Right lung (tissue), 10 donors: ENCODE measurements at places on chromosomes 12 and 14. TPM values are rescaled to one million over a fixed set of nuclear protein-coding genes. Genes with fewer than 3 reads are reported as not detected.

- no peak for DNase-seq
These were observed 35.1 kb upstream of the C14orf180 start for GRCh38 chr14:104544362-104544961.

DNA sequence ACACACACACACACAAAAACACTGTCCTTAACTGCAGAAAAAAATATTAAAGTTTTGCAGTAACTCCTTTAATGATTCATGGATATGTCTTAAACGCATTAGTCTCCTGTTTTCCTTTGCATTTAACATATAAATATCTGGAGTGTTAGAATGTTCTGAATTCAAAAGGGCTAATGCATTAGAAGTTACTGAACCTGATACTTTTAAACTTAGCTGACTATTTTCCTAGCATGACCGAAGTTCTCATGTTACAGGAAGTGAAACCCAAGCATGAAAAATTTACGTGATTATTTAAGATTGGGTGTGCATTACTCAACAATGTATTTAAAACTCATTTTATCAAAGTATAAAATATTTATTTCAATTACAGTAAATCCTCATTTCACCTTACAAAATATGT, 791.2 kb downstream of the FLRT2 start:
- DNase-seq, result no peak

DNA sequence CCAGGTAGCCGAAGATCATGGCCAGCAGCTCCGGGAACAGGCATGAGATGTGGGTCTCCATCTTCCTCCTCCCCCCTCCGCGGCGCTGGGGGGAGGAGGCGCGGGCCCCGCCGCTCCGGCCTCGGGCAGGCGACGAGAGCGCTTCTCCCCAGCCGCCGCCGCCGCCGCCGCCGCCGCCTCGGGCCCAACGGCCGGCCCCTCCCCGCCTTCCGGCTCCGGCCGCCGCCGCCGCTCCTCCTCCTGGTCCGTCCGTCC, 448 bp downstream of the FBXL14 start:
- no peak for DNase-seq

DNA sequence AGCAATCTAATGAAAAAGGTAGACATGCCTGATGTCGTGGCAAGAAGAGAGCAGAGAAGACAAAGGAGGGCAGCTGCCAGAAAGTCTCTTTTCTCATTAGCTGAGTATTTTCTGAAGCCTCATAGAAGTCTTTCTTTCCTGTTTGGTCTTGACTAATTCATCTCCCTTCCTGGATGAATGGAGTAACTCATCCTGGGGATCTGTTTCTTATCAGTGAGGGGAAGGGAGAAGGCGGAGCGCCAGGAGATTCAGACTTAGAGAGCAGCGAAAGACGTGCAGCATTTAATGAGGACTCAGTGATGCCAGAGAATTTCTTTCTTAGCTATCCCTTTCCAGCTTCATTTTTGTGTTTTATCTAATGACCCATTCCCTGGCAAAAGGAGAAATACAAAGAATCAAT, 89.4 kb downstream of the SLC15A4 start:
- no peak for DNase-seq

- DNase-seq, result no peak
These were observed 30.3 kb upstream of the KCNC2 start for GRCh38 chr12:75239987-75240386.

DNA sequence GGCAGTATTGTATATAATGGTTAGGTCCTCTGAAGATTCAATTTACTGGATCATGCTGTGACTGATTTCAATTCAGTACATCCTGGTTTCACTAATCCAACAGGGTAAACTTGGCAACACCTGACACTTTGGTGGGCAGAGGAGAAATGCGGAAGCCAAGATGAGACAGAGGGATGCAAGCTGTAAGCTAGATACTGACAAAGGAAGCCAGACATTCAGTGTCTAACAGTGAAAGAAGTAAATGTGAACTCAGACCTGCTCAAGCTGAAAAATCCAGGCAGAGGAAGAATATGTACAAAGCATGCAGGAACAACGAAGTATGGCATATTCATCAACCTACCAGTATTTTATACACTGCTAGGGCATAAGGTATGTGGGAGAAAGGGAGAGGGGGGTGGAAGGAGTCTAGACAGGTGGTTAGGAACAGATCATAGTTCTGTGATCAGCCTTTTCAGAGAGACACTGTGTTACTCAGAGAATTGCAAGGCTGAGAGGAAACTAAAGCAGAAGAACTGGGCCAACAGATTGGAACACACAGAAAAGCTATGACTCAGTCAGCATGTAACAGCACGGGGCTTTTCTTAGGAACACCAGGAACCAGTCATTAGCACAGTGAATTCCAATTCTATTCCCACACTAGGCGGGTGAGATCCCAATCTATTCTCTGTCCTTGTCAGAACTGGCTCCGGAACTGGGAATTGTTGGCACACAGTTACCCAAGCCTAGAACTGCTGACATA, 40.3 kb downstream of the NELL2 start:
- no peak for DNase-seq

DNA sequence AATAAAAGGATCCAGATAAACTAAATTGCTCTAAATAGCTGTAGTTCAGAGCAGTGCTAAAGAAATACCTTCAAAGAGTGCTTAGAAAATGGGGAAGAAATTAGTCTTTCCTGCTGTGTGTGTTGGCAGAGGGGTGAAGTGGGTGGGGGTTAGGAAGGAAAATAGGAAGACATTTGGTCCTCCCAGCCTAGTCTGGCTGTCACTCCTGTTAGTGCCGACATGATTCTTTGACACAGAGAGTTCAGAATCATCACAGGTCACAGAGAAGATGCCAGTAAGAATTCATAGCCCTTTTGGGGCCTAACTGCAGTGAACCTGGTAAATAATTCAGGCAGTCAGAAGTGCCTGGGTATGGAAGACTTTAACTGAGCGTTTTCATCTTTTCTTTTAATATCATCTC, 74.8 kb downstream of the FLRT2 start:
- no peak for DNase-seq

GRCh38 chr12:100579844-100580243, 6.4 kb downstream of the GAS2L3 start:
- no peak for DNase-seq

- no peak for DNase-seq
These were observed 26.7 kb downstream of the DCP1B start for GRCh38 chr12:1977588-1977987.

DNA sequence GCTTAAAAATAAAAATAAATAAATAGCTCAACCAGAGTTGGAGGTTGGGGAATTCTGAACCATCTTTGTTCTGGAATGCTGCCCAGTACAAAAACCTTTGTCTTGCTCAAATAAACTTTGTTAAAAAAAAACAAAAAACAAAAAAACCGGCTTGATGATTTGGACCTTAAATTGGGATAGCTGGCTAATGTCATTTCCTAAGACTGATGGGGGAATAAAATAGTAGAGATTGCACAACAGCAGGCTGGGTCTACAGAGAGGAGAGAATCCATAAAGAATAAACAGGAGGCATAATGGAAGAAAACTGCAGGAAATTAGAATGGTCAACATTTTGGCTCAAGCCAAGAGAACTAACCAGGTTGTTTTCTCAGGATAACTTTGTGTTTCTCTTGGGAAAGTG, 370.9 kb downstream of the AEBP2 start:
- no peak for DNase-seq

DNA sequence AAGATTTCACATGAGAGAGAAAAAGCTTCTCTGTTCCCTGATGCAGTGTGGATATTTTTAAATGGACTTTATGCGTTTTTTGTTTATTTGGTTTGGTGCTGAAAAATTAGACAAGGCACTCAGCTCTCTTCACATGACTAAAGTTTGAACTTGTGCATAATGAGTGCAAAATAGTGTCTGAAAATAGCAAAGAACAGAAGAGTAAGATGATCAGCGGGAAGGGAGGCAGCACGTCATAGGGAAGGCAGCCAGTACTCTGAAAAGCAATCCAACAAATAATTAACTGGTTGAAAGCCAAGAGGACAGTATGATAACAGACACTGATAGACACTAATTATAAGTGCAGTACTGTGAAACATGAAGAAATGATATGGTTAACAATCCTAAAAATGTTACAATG, 46.6 kb upstream of the CDKN3 start:
- peak; percentile 58 for DNase-seq

- DNase-seq, result no peak
These were observed 181.9 kb downstream of the SLC6A15 start for GRCh38 chr12:84730561-84731162.

DNA sequence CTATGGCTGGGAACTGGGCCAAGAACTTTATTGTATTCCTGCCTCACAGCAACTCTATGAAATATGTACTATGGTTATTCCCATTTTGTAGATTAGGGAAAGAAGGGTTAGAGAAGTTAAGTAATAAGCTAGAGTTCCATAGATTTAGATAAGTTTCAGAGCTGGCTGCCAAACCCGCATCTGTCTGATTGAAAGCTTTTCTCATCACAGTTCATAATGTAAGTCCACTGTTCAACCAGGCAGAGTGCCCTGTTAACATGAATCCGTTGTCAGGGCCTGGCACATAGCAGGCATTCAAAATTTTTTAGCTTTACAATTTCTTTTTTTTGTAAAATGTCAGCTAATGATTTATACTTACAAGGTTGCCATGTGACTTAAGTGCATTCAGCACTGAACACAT, 467.3 kb downstream of the NRXN3 start:
- DNase-seq, result no peak

DNA sequence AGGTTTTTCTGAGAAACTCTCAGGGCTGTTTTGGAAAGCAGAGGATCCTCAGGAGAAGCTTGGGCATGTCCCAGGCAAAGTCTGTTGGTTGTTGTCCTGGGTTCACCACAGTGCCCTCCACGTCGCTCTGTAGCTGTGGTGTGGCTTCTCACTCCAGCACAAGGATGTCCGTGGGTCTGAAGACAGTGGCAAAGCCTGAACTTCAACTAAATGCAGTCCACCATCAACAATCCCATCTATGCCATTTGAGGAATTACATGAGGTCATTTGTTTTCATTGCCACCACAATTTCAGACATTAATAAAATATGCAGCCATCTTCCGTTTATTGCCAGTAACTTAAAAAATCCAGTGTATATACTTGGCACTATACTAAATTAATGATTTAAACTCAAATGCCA, 272.1 kb downstream of the LRIG3 start:
- no peak for DNase-seq

GRCh38 chr14:38400751-38401150, 144.9 kb upstream of the CLEC14A start:
- no peak for DNase-seq

Gene TAS2R9
- not detected for polyA plus RNA-seq

Gene MYF6
- polyA plus RNA-seq, result 0.48 TPM

Gene LALBA
- polyA plus RNA-seq, result not detected

Gene PLD4
- polyA plus RNA-seq, result 4.1 TPM

Gene PTPRO
- polyA plus RNA-seq, result 2.2 TPM

Gene NFE2
- polyA plus RNA-seq, result 8.8 TPM

Gene MMP17
- polyA plus RNA-seq, result 1.9 TPM

Gene COPS7A
- 56.3 TPM for polyA plus RNA-seq

Gene DENR
- 92.5 TPM for polyA plus RNA-seq
